ENCODE measurements at places on chromosomes 6 and 20.

DNA sequence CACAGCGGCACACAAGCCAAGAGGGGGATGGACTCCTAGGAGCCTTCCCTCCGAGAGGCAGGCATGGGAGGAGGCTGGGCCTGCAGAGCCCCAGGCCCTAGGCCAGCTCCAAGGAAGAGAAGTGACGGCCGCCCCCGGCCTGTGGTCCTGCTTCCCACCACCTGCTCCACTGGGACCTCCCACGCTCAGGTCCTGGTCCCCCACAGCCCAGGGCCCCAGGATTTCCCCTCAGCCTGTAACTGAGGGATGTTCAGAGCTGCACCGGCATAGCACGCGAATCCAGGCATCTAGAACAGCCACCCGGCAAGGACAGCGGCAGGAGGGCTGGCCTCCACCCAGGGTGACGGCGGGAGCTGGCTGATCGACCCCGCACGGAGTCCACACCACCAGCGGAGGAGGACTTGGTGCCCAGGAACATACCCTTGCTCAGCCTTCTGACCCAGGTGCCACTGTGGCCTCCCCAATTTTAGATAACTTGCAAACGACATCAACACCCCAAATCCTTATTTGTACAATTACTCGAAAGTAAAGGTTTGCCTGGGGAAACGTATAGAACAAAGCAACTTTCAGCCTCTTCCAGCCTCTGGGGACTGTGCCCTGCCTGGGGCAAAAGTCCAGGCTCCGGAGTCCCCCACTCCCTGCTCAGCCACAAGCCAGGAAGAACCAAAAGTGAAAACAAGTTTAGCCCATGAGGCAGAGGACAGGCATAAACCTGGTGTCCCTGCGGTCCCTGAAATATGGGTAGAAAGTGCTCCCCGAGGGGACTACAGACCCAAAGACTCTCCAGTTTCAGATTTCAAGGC, 3.5 kb downstream of the GATA5 start:
- DNase-seq = no peak

DNA sequence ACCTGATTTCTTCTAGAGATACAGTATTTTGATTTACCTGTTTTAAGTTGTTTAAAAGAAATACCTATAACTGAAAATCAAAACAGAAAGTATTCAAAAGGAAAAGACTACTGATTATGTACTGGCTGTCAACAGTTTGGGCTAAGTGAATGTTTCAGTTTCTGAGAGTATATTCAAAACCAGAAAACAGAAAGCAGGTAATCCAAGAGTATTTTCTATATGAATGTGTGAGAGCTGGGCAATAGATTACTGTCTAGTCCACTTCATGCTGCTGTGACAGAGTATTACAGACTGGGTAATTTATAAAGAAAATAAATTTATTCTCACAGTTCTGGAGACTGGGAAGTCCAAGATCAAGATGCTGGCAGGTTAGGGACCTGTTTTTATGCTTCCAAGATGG, 261.0 kb downstream of the ARHGAP18 start:
- no peak for DNase-seq

DNA sequence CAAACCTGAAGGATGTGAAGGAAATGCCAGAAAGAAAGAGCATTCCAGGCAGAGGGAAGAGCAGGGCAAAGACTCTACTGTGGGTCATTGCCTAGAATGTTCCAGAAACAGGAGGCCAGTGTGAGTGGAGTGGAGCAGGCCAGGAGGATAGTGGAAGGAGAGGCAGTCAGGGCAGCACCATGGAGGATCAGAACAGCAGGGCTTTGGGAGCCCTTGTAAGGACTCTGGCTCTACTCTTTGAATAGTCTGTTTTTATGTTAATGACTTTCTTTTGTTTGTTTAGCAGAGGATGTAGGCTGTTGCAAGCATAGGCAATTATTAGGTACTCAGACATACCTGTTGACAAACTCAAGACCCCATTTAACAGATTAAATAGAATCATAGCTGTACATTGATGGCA, 23.6 kb upstream of the FBXL4 start:
- DNase-seq = no peak

DNA sequence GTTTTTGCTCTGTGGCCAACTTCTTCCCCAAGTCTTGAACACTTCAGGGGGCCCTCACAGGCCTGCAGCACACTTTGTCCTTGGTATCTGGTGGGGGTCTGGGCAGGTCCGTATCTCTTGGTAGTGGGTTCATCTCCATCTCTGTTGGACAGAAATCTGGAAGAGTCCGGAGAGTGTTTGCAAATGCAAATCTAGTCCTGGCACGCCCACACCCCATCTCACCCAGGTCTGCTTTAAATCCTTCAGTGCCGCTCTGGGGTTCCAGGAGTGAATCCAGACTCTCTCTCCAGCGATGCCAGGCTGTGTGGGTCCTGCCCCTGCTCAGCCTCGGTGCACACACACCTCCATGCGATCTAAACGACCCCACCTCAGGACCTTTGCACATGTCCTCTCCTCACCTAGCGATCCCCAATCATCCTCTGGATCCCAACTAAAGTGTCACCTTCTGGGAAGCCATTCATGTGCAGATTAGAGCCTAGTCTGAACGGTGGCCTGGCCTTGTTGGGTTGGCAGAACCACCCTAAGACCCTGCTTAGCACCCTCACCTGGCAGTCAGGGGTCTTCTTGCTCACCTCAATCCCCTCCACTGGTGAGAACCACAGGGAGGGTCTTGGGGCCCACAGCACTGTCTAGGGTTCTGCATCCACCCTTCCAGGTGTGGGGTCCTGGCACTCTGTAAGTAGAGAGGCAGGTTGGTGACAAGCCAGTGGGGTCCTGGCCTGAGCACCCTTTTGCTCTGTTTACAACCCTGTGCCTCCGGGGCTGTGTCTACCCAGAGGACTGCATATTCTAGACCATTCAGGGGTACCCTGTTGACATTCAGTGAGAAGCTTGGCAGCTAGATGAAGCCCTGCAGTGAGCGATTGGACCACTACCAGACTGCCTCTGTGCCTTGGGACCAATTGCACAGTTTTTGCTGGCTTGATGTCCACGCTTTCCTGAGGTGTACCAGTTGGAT, 100.8 kb downstream of the SYCP2 start:
- no peak for DNase-seq

DNA sequence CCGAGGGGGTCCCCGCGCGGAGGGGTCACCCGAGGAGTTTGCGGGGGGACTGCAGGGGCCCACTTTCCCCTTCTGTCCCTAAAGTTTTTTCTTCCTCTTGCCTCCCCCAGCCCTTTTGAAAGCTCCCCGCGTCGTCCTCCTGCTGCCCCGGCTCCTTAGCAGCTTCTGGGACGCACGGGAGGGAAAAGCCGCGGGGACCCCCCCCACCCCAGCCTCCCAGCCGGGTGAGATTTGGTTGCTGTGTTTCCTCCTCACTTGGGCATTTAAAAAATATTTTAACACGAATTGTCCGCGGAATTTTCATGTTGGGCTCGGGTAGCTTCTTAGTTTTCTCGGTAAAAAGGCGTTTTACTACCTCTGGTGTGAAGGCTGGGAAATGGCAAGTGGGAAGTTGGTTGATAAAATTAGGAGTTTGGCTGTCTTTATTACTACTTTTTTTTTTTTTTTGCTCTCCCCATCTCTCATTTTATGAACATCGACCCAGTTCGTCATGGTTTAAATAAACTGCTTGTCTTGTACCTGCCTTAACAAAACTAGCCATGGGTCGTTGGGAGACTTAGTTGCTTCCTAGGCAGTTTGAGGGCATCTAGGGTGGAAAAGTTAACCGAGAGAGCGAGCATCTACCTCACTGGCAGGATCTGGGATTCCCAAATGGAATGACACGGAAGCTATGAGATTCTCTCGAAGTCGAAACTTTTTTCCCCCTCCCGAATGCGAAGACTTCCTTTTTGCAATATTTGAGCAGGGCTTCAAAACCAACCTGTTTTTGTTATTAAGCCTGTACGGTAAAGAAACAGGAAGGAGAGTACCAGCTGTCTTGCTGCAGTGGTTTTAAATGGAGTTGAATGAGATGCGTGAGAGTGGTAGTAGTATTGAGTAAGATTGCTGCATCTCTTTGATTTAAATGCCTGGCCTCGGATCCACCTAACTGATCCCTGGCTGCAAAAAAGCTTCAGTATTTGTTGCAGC, 868 bp downstream of the NCOA3 start:
- DNase-seq = peak; percentile 84

DNA sequence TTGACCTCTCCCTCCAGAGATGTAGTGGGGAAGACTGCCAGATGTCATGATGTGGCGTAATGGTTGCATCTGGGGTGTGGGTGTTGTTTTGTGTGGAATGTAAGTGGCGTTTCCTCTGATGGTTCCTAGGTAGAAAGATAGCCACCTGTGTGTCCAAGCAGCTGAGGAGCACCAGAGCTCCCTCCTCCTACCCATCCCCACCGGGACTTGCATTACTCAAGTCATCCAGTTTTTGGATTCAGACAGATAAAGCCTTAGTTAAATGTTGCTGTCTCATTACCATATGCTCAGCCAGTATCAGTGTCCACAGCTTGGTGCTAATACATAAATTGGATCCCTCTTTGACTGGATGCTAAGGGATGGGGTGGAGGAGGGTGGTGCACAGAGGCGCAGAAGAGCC, 282.3 kb downstream of the TBC1D7 start:
- DNase-seq = no peak

GRCh38 chr20:35489717-35490116, 34.3 kb downstream of the CEP250 start:
- DNase-seq = no peak
